ENCODE measurements at places on chromosomes 5 and 9.

GRCh38 chr9:68720656-68721313 lies 15.7 kb downstream of the PIP5K1B start:
- DNase-seq = no peak

- DNase-seq = no peak
These were observed 2.1 kb downstream of the CA9 start for GRCh38 chr9:35675732-35676392.

GRCh38 chr5:149205625-149206523 lies 64.6 kb downstream of the ABLIM3 start:
- DNase-seq = no peak

DNA sequence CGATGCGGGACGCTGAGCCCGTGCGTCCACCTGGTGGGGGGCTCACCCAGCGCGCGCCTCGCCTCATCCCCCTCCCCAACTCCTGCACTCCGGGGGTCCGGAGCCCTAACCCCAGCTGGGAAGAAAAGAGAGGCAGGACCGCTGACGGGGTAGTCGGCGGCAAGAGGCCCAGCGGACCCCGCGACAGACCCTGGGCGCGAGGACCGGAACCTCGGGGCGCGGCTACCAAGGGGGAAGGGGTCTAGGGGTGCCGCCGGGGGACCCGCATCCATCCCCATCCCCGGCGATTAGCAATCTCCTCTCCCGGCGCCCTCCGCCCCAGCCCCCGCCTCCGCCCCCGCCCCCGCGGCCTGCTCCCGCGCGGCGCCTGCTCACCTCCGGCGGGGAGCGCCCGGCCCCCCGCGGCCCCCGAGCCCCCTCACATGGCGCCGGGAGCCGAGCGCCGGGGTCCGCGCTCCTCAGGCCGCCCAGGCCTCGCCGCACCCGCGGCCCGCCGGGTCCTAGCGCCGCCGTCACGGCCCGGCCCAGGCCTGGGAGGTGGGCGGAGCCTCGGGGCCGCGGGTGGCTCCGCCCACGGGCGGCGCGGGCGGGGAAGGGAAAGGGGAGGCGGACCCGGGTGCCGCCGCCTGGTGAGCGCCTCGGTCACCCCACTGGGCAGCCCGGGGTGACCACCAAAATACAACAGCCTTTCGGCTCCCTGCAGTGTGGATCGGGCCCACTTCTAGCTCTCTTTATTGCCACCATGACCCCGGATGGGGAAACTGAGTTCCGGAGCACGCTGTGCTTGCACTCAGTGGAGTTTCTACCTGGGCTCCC lies at the start of gene ST6GALNAC6:
TSS of gene ST6GALNAC6 (minus strand) at position 476 of the 816 bp plus-strand sequence. CDS start 1,622 bp downstream, outside the sequence.
- DNase-seq = peak; percentile 55

DNA sequence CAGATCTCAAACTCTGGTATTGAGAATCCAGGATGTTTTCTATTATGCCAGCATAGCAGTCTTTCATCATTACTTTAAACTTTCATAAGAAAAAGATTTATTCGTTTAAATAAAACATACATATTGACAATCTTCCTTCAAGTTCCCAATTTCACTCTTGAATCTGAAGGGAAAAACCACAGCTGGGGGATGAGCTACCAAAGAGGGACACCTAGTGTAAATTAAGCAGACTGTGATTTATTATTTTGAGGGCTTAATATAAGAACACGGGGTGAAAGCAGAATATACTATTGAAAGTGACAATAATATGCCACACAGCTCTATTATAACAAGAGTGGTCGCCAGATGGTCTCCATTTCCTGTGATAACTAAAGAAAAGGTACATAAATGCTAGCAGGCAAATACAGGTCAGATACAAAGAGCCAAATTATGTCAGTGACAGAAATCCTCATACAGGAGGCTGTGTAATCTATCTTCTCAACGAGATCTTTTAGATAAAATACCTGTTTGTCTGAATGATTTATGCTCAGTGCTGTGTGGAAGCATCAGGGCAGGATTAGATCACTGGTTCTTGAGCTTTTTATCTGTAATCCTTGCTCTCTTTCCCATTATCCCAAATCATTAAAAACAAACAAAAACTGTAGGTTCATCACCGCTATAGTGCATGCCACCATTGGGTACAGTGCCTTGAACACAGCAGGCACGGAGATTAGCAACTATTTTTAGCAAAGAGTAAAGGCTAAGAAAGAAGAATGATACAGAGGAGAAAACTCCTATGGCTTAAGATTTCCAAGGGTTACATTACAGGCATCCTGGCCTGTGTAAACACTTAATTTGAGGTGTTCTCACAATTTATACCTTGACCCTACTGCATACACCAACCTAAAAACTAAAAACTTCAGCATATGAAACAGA lies 116.6 kb downstream of the DROSHA start:
- DNase-seq = peak; percentile 4

DNA sequence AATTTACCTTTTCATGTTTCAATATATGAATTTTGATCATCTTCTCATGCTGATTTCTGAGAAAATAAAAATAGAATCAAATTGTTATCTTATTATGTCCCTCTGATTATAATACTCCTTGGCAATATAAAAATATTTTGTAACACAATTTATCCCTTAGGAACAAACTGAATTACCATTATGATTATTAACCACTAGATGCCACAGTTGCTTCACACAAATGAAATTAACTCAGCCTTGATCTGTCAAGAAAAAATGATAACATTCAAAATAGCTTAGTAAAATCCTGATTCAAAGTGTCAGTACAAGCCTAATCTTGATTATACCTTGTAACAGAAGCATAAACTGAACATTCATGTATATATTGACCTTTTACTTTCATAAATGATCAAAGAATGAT lies 4.8 kb upstream of the CHSY3 start:
- DNase-seq = no peak

DNA sequence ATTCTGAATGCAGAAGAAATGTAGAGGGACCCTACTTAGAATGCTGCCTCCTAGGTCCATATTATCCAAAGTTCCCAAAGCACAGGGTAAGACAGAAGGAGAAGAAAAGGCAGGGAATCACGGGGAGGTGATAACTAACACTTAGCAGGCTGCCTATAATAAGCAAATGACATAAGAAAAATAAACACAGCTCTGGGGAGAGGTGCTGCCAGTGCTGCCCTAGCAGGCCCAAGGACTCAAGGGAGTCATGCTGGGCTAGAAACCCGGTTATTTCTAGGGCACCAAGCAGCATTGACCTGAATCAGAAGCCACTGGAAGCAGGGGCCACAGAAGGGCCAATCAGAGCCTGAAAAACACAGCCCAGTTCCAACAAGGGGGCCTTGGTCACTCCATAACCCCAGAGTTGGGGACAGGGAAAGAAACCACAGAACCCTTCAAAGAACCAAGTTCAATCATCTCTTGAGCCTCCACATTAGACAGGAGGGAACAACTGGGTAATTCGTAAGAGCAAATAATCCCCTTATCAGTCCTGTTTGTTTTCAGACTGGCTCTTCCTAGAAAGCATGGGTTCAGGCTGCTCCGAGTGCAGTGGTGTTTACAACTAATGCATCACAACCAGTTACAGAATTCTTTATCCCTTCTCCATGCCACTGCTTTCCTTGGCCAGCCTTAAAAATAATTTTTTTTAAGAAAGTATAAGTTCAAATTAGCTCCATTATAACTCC lies 24.0 kb downstream of the NRG2 start:
- no peak for DNase-seq

DNA sequence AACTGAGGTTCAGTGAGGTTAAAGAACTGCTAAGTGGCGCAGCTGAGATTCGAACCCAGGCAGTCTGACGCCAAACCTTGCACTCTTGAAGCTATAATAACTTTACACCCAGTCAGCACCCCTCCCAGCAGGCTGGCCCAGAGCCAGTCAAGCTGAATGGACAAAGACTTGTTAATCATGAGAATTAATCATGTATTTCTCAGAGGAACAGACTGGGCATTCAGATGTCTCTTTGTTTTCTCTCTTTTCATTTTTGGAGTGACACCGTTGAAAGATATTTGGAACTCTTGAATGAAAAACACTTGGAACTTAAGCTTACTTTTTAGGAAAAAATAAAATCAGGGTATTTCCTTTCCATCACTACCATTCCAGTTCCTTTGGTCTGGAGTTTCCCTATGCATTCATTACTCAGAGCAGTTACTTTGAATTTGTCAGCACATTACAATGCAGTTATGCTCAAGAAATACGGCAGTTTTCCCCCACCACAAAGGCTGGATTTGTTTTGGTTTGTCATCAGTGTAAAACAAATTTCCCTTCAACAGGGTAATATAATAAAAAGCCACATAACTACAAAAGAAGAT lies 22.6 kb upstream of the MAMDC2 start:
- DNase-seq = no peak

DNA sequence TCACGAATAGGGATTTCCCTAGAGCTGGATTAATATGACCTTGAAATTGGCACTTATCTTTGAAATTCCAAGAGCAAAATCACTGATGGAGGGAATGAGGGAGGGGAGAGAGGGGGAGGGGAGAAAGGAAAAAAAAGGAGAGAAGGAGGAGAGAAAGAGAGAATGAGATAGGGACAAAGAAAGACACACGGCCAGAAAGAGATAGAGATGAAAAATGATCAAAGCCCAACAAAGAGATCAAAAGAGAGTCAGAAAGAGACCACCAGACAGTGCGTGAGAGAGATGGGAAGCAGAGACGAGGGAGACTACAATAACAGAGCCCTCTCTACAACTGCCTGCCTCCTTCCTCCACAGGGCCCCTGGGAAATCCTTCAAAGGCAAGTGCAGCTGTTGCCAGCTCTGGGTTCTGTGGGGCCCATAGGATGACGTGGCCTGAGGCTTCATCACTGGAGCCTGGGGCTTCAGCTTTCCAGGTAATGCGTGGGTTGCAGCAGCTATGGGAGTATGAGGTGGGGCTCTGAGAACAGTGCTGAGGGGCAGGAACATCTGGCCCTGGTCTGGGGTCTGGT lies 58.3 kb upstream of the SHB start:
- peak; percentile 35 for DNase-seq

DNA sequence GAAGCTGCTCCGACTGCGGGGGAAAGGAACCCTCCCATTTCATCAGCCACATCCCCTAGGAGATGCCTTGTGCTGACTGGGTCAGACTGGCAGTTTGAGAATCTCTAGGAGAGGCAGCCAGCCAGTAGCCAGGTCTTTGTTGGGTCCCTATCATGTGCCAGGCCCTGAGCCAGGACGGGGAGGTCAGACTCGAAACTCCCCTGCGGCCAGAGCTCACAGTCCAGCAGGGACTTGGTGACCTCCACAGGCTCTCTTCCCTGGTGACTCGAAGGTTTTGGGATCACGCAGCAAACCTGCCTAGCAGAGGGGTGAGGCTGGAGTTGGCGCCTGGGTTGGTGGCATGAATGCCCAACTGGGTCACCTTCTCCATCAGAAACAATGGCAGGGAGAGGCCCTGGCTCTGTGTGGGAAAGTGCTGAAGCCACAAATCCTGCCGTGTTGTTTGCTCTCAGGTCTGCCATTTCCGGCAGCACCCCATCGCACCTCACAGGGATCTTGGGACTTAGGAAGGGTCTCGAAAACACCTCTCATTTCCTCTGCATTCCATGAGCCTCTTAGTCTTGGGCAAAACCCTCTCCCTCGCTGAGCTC lies 14.4 kb upstream of the ORM1 start:
- no peak for DNase-seq

- no peak for DNase-seq
These were observed 11.7 kb upstream of the OR5C1 start for GRCh38 chr9:122777052-122777451.

GRCh38 chr9:120935383-120935857 lies 8.8 kb upstream of the TRAF1 start:
- peak; percentile 80 for DNase-seq

DNA sequence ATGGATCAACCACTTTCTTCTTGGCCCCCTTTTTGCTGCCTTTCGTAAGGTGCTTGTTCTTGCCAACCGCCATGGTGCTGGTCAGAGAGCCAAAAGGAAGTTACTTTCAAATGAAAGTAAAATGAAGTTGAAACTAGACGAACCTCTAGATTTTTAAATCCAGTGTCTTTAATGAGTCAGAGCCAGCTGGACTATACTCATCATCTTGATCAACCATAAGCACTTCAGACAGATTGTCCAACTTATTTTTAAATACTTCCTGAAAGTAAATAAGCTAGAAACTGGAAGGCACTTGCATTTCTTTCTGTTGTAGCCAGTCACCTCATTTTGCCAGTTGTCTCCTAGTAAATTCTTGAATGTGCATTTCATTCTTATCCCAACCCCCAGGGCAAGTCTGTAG lies 48.9 kb downstream of the JMY start:
- no peak for DNase-seq

DNA sequence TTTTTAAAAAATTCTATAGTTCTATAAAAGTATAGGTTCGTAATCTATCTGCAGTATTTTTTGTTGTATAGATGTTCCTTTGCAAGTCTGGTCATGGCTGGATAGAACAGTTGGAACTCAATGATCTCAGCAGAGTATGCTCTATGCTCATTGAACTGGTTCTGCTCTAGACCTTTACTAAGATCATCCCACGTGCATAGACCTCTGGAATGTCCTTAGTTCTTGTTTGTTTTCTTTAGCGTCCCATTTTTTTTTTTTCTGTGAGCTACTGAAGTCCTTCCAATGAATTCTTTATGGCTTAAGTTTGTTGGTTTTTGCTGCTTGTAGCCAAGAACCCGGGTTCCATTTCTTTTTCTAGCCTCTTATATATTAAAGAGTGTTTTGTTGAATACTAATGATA lies 3.5 kb downstream of the TMEM38B start:
- DNase-seq = no peak

GRCh38 chr9:33443464-33444154 lies 3.8 kb downstream of the AQP3 start:
- DNase-seq = no peak

GRCh38 chr9:37801287-37801850 lies 772 bp downstream of the DCAF10 start:
- no peak for DNase-seq

- no peak for DNase-seq
These were observed 140.8 kb downstream of the CEMIP2 start for GRCh38 chr9:71627537-71627936.

DNA sequence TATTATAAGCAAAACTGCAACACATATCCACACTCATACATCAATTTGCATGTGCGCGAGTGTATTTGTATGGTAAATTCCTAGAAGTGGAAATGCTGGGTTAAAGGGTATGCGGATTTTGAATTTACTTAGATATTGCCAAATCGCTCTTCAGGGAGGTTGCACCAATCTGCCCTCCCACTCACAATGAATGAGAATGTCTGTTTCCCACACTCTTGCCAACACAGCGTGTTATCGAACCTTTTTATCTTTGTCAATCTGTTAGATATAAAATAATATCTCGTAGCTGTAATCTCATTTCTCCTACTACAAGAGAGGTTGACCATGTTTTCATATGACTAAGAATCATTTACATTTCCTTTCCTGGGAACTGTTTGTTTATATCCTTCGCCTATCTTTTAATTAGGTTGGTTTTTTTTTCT lies 35.7 kb downstream of the LHX2 start:
- DNase-seq = no peak

- no peak for DNase-seq
These were observed 13.6 kb upstream of the CLK4 start for GRCh38 chr5:178640331-178641045.

DNA sequence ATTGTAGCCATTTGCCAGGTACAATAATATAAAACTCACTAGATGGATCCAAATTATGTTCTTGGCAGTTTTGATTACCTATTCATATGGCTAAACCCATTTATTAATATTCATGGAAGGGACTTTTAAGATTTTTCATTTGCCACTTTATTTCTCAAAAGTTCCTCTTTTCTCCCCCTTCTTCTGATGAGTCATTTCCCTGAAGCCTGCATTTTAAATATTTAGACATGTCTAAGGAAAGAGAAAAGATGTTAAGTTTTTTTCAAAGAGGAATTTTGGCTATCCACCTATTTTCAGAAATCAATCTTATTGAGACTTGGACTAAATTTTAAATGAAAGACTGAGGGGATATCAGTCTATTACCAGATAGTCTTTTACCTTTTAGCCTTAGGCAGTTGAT lies 1189.4 kb downstream of the EFNA5 start:
- no peak for DNase-seq
